ENCODE measurements at places on chromosomes 12 and 14.

DNA sequence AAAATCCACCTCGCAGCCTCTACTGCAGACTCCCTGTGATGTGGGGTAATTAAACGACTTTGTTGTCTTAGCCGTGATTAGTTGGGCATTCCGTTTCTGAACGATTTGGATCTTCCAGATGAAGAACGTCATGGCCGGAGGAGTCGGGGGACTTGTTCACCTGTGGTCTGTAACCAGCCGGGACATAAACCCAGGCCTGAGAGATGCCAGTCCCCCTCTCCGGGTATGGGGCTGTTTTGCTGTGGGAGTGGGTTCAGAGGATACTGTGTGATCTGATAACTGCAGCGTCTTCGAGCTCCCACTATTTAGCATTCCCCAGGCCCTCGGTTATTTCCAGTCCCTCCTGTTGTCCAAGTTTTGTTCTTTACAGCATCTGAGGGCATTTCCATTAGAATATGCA is 96.1 kb downstream of the PIWIL1 start:
- DNase-seq, result no peak

- DNase-seq, result peak; percentile 4
Measured at GRCh38 chr12:25135531-25136154, 59.3 kb downstream of the DNAI7 start.

GRCh38 chr12:6925239-6925539 is 2.6 kb upstream of the ATN1 start:
- DNase-seq, result no peak

DNA sequence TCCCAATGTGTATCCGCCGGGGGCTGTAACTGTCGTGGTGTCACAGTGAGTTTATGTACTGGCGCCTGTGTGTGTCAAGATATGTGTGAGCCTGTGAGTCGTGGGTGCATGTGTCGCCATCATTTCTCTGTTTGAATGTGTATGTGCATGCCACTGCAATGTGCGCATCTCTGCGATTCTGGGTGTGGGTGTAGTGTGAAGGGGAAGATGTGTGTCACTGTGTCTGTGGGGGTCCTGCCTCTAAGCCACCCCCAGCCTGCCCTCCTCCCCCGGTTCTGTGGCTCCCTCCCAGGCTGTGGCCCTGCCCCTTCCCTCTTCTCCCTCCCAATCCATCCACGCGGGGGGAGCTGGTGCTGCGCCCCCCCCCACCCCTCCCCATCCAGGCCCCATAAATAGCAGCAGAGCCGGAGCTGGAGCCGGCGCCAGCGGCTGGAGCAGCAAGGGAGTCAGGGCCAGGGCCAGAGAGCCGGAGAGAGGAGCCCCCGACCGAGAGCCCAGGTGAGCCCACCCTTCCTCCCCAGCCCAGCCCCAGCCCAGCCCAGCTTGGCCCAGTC is at the start of gene CPNE6:
Gene CPNE6 (plus strand): TSS at position 419 of the 554 bp plus-strand sequence. CDS start 1,375 bp downstream, outside the sequence.
- DNase-seq, result no peak

- no peak for DNase-seq
Measured at GRCh38 chr14:32434880-32435279, 105.8 kb downstream of the AKAP6 start.

DNA sequence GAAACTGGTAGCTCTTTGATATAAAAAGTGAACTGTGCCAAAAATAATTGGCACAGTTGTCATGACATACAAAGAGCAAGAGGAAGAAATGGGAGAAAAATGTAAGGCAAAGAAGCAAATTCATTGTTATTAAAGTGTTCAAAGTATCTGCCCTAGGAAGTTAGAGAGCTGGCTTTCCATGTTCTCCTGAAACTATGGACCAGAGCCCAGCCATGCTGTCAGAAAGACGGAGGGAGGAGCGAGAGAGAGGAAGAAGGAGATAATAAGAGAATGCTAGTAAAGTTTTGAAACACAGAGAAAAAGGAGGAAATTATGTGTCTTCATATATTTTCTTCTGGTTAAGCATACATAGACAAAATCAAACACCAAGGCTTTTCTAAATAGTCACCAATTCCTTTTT is 78.1 kb upstream of the PELI2 start:
- DNase-seq, result no peak

- no peak for DNase-seq
Measured at GRCh38 chr14:29627137-29627536, 300.5 kb downstream of the PRKD1 start.

- DNase-seq, result no peak
Measured at GRCh38 chr12:104602896-104603295, 146.1 kb downstream of the CHST11 start.

DNA sequence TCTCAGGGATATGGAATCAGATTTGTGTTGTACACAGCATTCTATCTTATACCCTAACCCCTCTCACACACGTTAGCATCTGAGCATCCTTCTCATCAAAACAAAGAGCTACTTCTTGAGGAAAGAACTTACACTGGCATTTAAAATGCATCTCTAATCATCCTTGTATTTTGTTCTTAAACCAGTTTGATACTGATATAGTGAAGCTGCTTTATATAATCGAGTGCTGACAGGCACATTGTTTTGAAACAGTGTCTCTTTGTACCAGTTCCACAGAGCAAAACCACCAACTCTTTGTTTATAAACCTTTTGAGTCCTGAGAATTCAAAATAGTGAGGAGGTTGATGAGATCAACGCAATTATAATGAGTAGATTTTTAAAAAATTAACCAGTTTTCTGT is 8.8 kb downstream of the GPR33 start:
- no peak for DNase-seq

- no peak for DNase-seq
Measured at GRCh38 chr12:9361879-9362326, 153.7 kb upstream of the PZP start.

DNA sequence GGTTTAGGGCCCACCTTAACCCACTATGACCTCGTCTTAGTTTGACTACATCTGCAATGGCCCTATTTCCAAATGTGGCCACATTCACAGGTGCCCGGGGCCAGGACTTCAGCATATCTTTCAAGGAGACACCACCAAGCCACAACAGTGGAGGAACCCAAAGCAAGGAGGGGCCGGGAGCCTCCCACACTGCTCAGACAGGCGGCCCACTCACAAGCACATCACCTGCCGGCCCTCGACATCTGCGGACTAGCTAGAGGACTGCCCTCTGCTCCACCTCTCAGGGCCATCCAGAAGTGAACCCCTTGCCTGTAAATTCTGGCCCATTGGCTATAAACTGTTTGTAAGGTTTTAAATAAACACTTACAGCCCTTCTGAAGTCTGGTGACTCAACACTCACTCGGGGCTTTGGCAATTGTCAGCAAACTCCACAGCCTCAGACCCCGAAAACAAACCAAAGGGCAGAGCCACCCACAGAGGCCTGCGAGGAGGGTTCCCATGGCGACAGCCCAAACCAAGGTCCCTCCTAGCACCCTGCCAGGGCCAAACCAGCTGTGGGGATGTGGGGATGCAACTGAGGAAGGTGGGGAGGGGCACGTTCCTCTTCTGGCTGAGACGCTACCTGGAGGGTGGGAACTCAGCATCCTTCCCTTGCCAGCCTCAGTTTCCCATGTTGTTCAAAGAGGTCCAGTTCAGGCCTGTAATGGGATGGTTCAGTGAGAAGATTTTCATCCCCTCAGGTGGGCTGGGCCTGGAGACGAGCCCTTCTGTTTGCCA is 95.8 kb downstream of the DICER1 start:
- no peak for DNase-seq

GRCh38 chr12:112115259-112116045 is 6.9 kb upstream of the NAA25 start:
- DNase-seq, result no peak

GRCh38 chr12:122171399-122171798 is 2.6 kb downstream of the IL31 start:
- no peak for DNase-seq

DNA sequence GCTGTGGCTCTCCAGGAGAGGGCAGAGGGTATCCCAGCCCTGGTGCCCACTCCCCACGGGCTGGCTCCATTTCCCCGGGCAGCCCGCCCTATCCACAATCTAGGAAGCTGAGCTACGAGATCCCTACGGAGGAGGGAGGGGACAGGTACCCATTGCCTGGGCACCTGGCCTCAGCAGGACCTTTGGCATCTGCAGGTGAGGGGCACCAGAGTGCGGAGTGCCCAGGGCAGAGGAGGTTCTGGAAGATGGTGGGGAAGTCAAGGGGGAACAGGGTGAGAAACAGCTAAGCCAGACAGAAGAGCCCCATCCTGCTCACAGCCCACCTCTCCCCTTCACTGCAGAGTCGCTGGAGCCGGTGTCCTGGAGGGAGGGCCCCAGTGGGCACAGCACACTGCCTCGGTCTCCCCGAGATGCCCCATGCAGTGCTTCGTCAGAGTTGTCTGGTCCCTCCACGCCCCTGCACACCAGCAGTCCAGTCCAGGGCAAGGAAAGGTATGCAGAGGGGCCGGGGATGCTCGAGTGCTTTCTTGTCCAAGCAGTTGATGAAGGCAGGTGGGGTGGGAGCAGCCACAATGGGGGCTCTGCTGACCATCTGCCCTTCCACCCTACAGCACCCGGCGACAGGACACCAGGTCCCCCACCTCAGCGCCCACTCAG is 10.3 kb downstream of the TNS2 start:
- no peak for DNase-seq

GRCh38 chr14:21043974-21044618 is 1.9 kb downstream of the RNASE7 start:
- DNase-seq, result no peak

DNA sequence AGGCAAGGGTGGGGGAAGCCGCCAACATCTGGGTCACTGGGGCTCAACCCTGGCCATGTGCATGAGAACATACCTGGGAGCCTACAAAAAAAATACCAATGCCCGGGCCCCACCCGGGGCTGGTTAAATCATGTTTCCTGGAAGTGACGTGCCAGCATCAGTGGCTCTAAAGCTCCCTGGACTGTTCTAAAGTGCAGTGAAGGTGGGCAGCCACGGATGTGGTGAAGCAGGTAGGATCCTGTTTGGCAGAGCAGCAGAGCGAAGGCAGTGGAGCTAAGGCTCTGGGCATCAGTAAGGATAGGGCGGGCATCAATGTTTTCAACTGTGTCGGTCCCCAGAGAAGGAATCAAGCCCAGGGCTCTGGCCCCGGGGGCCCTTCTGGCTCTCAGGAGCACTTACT is 525 bp upstream of the GPR68 start:
- no peak for DNase-seq

- DNase-seq, result no peak
Measured at GRCh38 chr12:95953000-95953399, 9.9 kb downstream of the AMDHD1 start.

- no peak for DNase-seq
Measured at GRCh38 chr14:74326369-74327152, 21.7 kb upstream of the VRTN start.

DNA sequence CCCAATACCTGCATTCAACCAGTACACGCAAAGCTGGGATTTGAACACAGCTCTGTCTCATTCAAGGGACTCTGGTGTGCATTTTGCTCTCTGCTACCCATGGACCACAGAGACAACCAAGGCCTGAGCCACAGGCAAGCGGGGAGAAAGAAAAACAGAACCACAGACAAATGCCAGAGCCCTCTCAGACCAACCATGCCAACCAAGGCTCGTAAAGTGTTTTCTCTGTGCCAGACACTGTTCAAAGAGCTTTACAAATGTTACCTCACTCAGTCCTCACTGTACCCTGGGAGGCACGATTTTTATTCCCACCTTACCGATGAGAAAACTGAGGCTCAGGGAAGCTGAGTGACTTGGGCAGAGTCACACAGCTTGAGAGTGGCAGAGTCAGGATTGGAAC is 32.4 kb upstream of the EML1 start:
- DNase-seq, result no peak

DNA sequence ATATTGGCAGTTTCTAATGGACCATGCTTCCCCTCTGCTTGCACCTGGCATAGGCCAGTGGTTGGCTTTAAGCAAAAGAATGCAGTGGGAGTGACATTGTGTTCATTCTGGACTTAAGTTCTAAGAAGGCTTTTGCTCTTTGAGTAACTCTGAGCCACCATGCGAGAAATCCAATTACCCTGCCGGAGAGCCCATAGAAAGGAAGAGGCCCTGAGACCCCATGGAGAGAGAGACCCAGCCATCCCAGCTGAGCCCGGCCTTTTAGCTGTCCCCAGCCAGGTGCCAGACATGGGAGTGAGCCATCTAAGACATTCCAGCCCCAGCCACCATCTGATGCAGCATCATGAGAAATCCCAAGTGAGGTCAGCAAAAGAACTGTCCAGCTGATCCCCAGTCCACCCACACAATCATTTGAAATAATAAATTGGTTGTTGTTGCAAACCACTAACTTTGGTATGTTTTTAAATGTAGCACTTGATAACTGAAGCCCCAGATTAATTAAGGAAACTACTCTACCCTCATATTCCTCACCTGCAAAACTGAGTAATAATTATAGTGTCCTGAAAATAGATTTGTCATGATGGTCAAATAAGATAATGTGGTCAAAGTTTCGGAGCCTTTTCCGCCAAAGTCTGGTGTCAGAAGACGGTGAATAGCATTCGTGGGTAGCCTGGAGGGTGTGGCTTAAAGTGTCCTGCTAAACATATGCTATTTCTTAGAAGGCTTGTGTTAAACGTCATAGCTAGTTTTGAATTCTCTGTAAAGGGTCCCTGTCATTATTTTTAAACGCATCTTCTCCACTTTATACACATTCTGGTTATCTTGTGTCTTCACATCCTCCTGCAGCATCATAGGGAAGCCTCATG is 166.6 kb upstream of the PELI2 start:
- no peak for DNase-seq

- DNase-seq, result no peak
Measured at GRCh38 chr12:107560165-107560898, 125.3 kb upstream of the PWP1 start.

GRCh38 chr12:32846053-32846452 is 50.5 kb downstream of the PKP2 start:
- no peak for DNase-seq

DNA sequence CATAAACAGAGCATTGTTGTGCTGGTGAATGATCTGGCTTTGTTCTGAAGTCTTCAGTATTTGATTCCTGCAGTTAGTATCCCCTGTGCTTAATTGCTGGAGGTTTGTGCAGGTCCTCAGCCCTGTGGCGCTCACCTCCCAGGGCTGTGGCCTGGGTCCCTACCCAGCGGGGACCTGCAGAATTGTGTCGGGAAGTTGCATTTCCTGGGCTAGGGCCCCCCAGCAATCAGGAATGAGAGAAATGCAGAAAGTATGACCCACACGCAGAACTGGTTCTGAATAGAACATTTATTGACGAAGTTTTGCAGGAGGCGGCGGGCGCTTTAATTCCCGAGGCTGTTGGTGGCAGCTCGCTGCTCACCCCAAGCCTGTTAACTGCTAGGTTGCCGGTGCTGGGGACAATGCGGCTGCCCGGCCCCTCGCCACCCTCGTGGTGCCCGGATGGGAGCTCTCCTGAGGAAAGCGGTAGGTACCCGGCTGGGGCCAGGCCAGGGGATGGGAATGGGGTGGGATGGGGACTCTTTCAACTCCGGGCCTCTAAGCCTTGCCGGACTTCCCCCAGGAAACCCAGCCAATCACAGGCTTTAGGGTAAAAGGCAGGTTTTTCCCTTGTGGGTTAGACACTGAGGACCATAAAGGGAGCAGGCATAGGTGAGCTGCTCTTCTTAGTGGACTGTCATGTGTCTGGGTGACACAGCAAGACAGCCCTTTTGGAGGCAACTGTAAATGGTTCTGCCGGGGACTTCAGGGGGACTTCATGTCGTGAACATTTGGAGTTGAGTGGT is 11.6 kb downstream of the PLEKHG3 start:
- peak; percentile 29 for DNase-seq

GRCh38 chr12:86530996-86531655 is 274.9 kb upstream of the MGAT4C start:
- no peak for DNase-seq

Data from nephron progenitor cell (in vitro differentiated cells).